GM10248 (cell line): ENCODE measurements at places on chromosomes 3 and 15.
A peak's percentile ranks its signal among the peaks of the same experiment; 100 is the strongest.

DNA sequence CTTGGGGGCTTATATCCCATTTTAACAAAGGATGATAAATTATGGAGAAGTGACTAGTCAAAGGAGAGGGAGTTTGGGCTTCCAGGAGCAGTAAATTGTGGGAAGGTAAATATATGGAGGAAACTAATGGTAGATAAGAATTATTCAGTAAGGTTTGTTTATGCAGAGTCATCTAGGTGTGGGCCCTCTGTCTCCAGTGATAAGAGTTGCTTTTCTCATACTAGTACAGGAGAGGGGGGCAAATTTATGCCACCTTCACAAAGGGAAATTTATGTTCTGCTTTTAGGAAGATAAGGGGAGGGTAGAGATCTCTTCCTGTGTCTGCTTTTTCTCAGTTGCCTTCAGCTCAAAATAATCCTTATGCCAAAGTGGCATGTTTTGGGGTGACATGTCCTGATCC, 383.7 kb upstream of the PPP2R3A start:
- no peak for DNase-seq

DNA sequence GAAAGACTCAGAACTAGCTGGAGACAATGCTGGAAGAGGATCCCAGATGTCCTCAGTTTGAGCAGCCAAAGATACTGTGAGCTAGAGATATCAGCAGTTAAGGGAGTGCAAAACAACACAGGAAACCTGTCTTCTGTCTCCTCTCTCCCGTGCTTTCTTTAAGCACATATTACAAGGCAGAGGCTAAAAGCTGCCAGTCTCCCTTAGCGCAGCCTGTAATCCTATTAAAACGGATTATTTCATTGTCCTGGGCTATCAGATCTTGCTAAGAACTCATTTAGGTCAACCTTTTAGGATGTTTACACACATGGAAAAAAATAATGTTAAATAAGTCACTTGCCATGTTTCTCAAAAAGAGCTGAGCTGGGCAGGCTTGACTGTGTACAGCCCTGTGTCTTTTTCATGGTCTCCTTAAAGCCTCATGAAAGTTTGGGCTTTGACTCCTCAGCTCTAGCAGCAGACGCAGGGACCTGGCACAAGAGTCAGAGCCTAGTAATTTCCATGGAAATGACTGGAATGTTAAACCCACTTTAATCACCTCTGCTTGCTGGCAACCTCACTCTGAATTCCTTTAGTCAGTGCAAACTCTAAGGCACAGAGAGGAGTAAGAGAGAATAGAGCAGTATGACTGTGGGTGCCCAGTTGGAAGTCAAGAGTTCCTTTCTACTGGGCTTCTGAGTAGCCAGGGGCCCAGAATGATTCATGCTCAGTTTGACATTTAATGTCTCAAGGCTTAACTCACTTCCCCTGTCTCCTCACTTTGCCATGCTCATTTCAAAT, 491.9 kb downstream of the NTRK3 start:
- DNase-seq = no peak

- no peak for DNase-seq
These were observed 107.8 kb upstream of the BCL6 start for GRCh38 chr3:187852842-187853730.

DNA sequence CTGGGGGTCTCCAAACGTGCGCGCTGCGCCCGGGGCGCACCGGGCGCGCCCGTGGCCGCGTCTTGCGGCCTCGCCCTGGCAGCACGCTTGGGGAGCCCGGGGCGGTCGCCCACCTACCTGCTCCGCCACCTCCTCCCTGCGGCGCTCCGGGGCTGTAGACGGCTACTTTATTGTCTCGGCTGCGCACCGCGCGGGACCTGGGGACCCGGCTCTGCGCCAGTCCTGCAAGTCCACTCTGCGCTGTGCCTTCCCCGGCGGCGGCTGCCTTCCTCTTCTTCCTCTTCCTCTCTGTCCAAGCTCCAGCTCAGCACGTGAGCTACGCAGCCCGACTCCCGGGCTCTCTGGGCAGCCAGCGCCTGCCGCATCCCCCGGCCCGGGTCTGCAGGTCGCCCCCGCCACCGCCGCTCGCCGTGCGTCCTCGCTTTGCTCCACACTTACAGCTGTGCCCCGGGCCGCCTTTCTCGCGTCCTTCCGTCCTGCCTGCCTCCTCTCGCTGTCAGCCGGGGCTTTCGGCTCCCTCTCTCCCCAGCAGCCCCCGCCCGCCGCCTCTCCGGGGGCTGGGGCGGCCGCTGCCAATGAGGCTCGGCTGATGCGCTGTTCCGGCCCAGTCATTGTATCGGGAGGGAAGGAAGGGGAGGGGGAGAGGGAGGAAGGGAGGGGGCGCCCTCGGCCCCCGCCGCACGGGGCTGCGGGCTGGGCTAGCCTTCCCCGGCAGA, 156.4 kb upstream of the FRMD4B start:
- no peak for DNase-seq

- DNase-seq = no peak
These were observed 20.7 kb upstream of the ZBED2 start for GRCh38 chr3:111615880-111616279.

DNA sequence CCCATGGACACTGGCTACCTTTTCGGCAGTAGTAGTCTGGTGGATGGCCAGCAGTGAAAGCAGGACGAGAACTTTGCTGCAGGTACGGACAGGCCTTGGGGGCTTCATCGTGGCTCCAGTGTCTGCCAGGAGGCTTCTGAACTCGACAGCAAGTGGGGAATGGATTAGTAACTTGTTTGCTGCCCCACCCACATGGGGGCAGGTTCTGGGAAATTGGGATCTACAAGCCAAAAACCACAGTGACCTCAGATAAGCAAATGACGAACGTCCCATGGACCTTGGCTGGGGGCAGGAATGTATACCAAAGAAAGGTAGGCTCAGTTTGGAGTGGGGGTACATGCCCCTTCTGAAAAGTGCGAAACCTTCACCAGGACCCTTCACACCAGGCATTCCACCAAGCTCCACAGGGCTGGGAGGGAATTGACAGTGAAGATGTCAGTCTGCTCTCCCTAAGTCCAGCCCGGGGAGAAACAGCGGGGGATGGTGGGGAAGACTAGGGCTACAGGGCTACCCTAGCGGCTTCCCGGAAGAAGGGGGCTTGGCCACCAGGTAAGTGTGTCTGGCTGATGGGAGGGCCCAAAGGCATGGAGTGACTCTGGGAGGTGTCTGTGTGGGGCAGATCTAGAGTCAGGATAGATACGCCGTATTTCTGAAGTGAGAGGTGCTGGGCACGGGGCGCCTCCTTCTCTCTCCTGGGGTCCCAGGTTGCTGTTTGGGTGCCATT, at the start of gene ITIH4:
TSS of gene ITIH4 (minus strand) at position 138 of the 724 bp plus-strand sequence. CDS start at position 108, 30 bp downstream.
- no peak for DNase-seq

- DNase-seq = no peak
These were observed 239.0 kb downstream of the SQOR start for GRCh38 chr15:45873781-45874180.

DNA sequence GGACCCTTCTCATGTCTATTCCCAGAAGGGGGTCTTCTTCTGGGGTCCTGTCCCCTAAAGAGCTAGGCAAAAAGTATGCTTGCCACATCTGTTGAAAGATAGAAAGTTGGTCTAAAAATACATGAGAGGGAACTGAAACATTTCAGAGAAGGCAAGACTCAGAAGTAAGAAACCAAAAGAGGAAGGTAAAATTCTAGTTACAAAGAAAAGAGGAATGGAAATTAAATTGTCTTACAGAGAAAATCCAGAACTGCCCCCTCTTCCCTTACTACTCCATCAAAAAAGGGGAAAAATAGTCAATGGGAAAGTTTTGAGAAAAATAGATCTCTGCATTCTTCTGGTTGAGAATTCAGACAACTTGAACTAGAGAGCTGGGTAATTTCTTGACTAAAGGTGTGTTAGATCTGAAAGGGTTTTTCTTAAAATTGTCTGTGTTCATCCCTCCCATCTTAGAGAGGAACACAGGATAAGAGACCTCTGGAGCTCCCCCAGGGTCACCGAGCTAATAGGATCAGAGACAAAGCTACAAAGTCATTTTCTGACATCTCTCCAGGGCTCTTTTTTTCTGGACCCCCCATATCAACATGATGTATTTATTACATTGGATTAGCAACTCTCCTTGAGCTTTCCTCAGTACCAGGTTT, 32.3 kb upstream of the CCR2 start:
- peak; percentile 44 for DNase-seq

- DNase-seq = no peak
These were observed 38.9 kb upstream of the TCF12 start for GRCh38 chr15:56879502-56879901.

- DNase-seq = no peak
These were observed 76.2 kb downstream of the PLXNA1 start for GRCh38 chr3:127059072-127059471.

- no peak for DNase-seq
These were observed 227.5 kb downstream of the ALCAM start for GRCh38 chr3:105594219-105594618.

- DNase-seq = no peak
These were observed 41.3 kb upstream of the GCNT3 start for GRCh38 chr15:59570315-59570714.
